Stimulated activated CD4-positive, alpha-beta T cell treated with anti-CD3 and anti-CD28 coated beads, Interleukin-2, amount 100 ng/mL, for 24 hours (primary cell): ENCODE measurements at places on chromosomes 13 and 19.

- no peak for DNase-seq
These were observed 10.4 kb downstream of the ZNF93 start for GRCh38 chr19:19911150-19911549.

DNA sequence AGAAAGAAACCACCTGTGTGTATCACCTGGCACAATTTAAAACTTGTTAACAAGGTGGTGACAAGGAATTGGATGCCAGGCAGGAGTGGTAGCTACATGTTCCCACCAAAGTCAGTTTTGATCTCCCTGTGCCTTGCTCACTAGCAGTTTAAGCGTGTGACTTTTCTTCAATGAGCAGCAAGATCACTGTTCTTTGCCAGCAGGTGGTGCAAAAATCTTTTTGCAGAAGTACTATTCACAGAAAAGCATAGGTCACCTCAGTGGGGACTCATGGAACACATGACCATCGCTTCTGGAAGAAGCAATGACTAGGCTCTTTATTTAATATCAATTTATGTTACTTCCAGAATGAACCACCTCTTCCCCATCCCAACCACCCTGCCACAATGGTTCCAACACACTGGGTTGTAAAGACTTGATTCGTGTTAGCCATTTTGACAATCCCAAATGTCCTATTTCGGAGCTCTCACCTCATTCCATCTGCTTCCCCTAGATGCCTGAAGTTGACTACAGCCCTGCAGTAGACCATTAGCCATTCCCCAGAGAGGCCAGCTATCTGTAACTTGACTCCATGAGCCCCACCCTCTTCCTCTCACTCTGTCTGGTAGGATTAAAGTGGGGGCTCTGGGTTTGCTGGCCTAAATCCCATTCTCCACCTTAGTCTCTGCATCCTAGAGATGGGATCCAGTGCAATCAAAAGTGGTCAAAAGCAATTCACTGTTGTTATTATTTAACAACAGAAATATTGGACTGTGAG is 59.1 kb upstream of the TNFRSF19 start:
- DNase-seq, result no peak

DNA sequence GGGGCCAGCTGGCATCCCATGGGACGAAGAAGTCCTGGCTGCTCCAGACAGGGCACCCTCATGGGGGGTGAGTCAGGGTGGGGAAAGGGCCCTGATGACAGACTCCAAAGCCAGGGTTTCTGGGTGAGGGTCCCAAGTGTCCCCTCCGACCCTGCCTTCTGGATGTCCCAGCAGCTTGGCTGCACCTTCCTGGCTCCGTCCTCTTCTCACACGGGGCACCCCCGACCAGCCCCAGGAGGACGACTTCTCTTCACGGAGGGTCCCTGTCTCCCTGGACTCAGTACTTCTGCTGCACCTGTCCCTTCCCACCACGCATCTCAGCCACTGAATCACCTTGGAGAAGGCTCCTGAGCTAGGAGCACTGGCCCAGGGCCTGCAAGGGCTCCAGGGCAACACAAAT is 19.9 kb downstream of the MIER2 start:
- DNase-seq, result no peak

DNA sequence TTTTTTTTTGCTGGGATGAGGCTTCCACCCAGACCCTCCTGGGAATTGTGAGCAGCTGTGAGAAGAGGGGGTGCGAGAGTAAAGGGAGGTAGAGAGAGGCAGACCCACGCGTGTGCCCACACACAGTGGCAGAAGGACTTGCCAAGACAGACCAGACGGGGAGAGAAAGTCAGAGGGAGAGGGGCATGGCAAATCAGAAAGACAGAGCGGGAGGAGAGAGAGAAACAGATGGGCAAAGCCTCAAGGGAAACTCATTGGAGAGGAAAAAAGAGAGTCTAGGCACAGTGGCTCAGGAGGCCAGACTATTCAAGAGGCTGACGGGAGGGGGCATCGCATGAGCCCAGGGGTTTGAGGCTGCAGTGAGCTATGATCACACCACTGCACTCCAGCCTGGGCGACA is 17.0 kb downstream of the CATSPERG start:
- no peak for DNase-seq

GRCh38 chr13:64397701-64398100 is 2832.4 kb downstream of the PCDH9 start:
- no peak for DNase-seq
